ENCODE measurements at places on chromosomes 1 and 21. TPM values are rescaled to one million over a fixed set of nuclear protein-coding genes. Genes with fewer than 3 reads are reported as not detected.

GRCh38 chr1:165629151-165629550 lies 1.9 kb upstream of the MGST3 start:
- DNase-seq, result no peak
- H3K27me3 ChIP-seq, result peaks cover 4% of the 10 kb centered on the region
- no peaks in the 10 kb centered on the region for H3K36me3 ChIP-seq
- peaks cover 19% of the 10 kb centered on the region for H3K4me1 ChIP-seq
- H3K27ac ChIP-seq, result no peak overlapping the region

Gene MAN1C1
- 1.5 TPM for polyA plus RNA-seq

GRCh38 chr1:15938628-15939161 lies 37.2 kb downstream of the ZBTB17 start:
- H3K27ac ChIP-seq, result peak overlapping the region; percentile 27
- no peak overlapping the region for H3K4me3 ChIP-seq
- H3K27me3 ChIP-seq, result no peaks in the 10 kb centered on the region
- H3K4me1 ChIP-seq, result peaks cover 26% of the 10 kb centered on the region
- no peak for DNase-seq

Gene OR2M3
- polyA plus RNA-seq, result not detected

DNA sequence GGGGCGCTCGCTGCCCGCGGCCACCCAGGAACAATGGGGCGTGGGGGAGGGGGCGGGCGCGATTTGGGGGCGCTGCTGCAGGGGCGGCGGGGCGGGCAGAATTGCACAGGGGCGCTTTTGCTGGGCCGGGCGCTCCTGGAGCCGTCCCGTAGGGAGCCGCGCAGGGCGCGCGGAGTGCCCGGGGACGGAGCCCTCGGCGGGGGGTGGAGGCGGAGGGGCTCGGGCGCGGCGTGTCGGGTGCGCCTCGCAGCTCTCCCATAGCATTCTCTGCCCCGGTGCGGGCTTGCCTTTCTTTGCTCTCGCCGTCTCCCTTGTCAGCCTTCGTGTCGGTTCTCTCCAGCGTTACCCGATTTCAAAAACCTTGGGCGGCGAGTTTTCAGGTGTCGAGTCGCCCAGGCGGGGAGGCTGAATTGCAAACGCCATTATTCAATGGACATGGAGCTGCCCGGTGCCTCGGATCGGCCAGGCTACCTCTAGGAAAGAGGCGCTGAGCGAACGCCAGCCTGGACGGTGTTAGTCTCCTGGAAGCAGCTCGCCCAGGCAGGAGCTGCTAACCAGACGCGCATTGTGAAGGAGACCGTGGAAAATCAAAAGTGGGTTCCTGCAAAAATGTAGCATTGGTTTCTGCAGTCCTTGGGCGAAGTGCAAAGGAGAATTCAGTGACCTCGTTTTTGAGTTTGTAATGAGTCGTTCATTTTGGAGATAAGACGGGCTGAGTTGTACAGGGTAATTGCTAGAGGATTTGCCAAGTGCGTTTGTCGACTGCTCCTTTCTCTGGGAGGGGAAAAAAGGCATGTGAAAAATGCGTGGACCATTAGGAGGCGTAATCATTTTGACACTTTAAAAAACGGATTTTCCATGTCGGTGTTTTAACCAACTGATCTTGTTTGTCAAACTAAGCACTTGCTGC lies 626 bp downstream of the CXADR start:
- peak; percentile 60 for DNase-seq
- peaks cover 2% of the 10 kb centered on the region for H3K27me3 ChIP-seq
- H3K4me3 ChIP-seq, result peak overlapping the region; percentile 73
- peaks cover 15% of the 10 kb centered on the region for H3K4me1 ChIP-seq
- H3K27ac ChIP-seq, result peak overlapping the region; percentile 0

- DNase-seq, result peak; percentile 36
- H3K27me3 ChIP-seq, result peaks cover 6% of the 10 kb centered on the region
- peak overlapping the region; percentile 93 for H3K4me3 ChIP-seq
- H3K4me1 ChIP-seq, result peaks cover 13% of the 10 kb centered on the region
Measured at GRCh38 chr1:202806845-202807450, 1.3 kb downstream of the KDM5B start.

DNA sequence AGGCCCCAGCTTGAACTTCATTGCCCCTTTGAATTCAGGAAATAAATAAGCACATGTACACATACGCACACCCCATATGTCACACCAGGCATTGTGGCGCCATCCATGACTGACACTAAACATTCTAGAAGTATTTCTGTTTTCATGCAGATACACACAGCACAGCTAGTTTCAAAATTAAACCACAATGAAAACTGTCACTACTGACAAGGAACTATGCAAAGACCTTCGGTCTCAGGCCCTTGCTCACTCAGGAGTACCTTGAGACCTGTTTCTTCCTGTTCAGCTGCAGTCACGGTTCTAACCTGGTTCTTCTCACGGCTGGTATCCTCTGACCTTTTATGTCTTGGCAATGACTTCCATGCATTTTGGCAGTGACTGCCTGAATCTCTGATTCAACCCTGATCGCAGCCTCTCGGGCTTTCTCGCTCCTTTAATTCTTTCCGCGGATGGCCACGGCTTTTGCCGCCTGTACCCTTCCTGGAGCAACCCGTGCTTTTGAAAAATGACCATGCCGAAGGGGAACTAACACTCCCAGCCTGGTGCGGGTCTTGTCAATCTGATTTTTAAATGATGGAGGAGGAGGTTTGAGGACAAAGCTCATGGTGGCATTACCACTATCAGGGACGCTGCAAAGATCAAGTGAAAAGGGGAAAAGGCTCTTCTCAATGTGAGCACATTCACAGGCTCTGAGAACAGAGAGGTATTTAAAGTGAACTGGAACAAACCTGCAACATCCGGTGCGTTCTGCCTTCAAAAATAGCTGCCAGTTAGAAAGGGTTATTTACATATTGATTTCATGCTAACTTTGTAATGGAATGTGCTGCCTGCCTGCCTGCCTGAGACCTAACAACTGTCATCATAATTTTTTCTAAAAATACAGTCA lies 384.6 kb downstream of the RRAGC start:
- peaks cover 15% of the 10 kb centered on the region for H3K27me3 ChIP-seq
- no peaks in the 10 kb centered on the region for H3K36me3 ChIP-seq
- DNase-seq, result no peak
- H3K4me3 ChIP-seq, result no peak overlapping the region

GRCh38 chr1:221751226-221751887 lies 9.5 kb upstream of the DUSP10 start:
- no peak overlapping the region for H3K27ac ChIP-seq
- H3K27me3 ChIP-seq, result no peaks in the 10 kb centered on the region
- H3K36me3 ChIP-seq, result no peaks in the 10 kb centered on the region
- no peak for DNase-seq

Gene DLGAP3
- polyA plus RNA-seq, result 0.03 TPM

Gene TTC24
- polyA plus RNA-seq, result not detected

DNA sequence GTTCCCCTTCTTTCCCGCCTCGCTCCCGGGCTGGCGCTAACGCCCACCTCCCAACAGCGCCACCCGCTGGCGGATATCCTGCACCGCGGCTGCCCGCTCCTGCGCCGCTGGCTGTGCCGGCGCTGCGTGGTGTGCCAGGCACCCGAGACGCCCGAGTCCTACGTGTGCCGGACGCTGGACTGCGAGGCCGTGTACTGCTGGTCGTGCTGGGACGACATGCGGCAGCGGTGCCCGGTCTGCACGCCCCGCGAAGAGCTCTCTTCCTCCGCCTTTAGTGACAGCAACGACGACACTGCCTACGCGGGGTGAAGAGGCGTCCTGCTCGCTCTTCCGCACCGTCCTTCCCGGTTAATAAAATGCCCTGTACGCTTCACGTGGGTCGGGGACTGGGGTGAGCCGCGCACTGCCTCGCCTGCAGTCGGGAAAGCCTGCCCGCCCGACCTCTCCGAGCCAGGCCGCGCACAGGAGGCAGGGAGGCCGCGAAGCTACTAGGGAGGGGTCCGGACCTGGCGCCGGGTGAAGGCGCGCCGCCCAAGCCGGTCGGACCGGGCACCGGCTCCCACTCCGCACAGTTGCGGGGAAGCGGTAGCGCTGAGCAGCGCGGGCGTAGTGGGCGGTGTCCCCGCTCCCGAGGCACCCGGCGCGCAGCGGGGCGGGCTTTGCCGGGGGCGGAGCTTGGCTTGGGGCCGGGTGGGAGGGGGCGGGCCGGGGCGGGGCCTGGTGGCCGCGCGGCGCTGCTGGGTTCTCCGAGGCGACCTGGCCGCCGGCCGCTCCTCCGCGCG lies at the start of gene ADAM15:
TSS of gene ADAM15 (plus strand) at position 757 of the 782 bp plus-strand sequence. CDS start 71 bp downstream, outside the sequence.
- DNase-seq, result peak; percentile 81
- H3K36me3 ChIP-seq, result no peaks in the 10 kb centered on the region
- peak within 1 kb of the TSS; percentile 74 for H3K4me3 ChIP-seq
- H3K27me3 ChIP-seq, result no peaks in the 10 kb centered on the region
- H3K4me1 ChIP-seq, result peaks cover 24% of the 10 kb centered on the region

DNA sequence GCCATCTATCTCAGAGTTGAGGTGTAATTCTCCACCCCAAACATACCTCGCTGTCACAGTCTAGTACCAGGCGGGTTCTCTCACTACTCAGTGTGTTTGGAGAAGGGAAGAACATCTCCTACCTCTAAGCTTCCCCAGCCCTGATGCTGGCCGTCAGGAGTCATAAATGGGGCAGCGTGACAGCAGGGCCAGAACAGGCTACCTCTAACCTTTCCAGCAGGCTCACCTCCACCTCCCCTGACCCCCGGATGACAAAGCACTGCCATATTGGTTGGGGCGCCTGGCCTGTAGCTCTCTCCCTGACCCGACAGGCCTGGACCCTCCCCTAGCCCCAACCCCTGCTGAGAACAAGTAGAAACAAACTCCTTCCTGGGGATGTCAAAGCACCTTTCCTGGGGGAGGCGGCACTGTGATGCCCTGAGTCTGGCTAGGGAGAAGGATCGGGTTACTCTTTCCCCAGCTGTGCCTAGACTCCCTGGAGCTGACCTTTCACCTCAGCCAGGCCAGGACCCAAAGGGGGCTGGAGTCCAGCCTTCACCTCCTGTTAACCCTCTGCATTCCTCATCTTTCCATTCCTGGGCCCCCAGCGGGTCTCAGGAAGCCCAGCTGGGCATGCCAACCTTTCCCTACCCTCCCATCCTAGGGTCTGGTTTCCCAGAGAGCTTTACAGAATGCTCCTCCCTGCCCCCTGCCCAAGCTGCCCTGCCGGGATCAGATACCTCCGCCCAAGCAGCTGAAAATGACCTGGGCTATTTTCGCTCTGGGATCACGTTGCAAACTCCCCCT lies 34.2 kb downstream of the AHDC1 start:
- peaks cover 6% of the 10 kb centered on the region for H3K4me1 ChIP-seq
- no peak for DNase-seq
- peaks cover 2% of the 10 kb centered on the region for H3K36me3 ChIP-seq
- H3K27me3 ChIP-seq, result no peaks in the 10 kb centered on the region

DNA sequence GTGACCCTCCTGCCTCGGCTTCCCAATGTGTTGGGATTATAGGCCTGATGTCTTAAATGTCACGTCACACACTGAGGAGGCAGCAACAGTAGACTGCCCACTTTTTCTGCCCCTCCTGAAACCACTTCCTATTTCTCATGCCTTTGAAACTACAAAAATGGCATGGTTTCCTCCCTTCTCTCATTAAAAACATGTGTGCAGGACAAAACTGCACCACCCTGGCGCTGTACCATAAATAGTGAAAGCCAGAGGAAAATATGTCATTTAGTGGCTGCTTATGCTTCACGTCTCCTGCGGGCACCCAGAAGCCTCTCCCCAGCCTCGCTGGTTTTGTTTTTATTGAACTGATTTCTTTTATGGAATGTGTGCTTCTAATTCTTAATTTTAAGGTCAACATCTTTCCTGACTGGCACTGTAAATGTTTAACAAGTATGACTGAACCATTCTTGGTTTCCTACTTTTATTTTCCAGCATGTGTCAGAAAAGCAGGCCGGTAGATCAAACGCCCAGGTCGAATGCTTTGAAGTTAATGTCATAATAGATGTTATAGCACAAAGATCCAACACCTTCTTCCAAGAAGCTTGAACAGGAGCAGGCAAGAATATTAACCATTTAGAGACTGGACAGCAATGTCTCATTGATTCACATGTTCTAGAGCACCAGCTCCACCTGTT lies 59.6 kb upstream of the C1orf87 start:
- H3K4me1 ChIP-seq, result peaks cover 8% of the 10 kb centered on the region
- peak; percentile 50 for DNase-seq
- no peaks in the 10 kb centered on the region for H3K36me3 ChIP-seq
- H3K27ac ChIP-seq, result peak overlapping the region; percentile 19
- H3K4me3 ChIP-seq, result no peak overlapping the region
- no peaks in the 10 kb centered on the region for H3K27me3 ChIP-seq

- no peak overlapping the region for H3K4me3 ChIP-seq
- no peaks in the 10 kb centered on the region for H3K36me3 ChIP-seq
- no peak for DNase-seq
- no peaks in the 10 kb centered on the region for H3K27me3 ChIP-seq
- H3K27ac ChIP-seq, result peak overlapping the region; percentile 84
Measured at GRCh38 chr1:19009126-19009881, 52.8 kb upstream of the IFFO2 start.

DNA sequence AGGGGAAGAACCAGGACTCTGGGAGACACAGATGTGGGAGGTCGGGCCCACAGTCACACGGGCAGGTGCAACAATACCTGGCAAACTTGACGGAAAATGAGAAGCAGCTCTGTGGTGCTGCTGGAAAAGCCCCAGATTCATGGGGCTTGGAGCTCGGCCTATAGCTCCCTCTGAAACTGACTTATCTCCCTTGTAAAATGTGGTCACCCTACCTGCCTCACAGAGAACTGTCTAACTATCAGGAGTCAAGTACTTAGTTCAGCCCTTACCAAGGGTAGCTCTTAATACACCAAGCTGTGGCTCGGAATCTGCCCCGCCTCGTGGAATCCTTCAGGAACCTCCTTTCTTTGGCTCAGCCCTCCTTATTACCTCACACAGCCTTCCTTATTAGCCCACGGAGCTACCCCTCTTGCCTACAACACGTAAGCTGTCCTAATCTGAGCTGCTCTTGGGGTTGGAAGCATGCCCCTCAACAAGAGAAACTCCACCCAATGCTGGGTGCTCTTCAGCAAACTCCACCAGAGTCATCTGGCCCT lies 68.9 kb downstream of the MRPL37 start:
- no peak for DNase-seq
- no peaks in the 10 kb centered on the region for H3K27me3 ChIP-seq
- H3K4me1 ChIP-seq, result peaks cover 7% of the 10 kb centered on the region
- no peak overlapping the region for H3K27ac ChIP-seq
- no peaks in the 10 kb centered on the region for H3K36me3 ChIP-seq
- H3K4me3 ChIP-seq, result no peak overlapping the region

GRCh38 chr1:207084701-207085180 lies 3.9 kb upstream of the C4BPB start:
- H3K4me1 ChIP-seq, result no peaks in the 10 kb centered on the region
- DNase-seq, result peak; percentile 75
- H3K4me3 ChIP-seq, result no peak overlapping the region

GRCh38 chr1:169683661-169684060 lies 27.8 kb downstream of the SELL start:
- DNase-seq, result no peak
- no peak overlapping the region for H3K4me3 ChIP-seq
- no peaks in the 10 kb centered on the region for H3K4me1 ChIP-seq
- no peaks in the 10 kb centered on the region for H3K36me3 ChIP-seq
- no peaks in the 10 kb centered on the region for H3K27me3 ChIP-seq

GRCh38 chr1:210748796-210749195 lies 385.2 kb downstream of the KCNH1 start:
- H3K27me3 ChIP-seq, result no peaks in the 10 kb centered on the region
- no peak overlapping the region for H3K27ac ChIP-seq
- no peaks in the 10 kb centered on the region for H3K36me3 ChIP-seq
- no peak overlapping the region for H3K4me3 ChIP-seq

- H3K27ac ChIP-seq, result no peak overlapping the region
- no peaks in the 10 kb centered on the region for H3K4me1 ChIP-seq
- H3K36me3 ChIP-seq, result no peaks in the 10 kb centered on the region
- no peak for DNase-seq
Measured at GRCh38 chr1:168520832-168521231, 23.0 kb downstream of the XCL2 start.
